ENCODE measurements at places on chromosomes 3 and 15.

- DNase-seq: no peak
These were observed 3.2 kb upstream of the ANXA2 start for GRCh38 chr15:60400944-60401343.

DNA sequence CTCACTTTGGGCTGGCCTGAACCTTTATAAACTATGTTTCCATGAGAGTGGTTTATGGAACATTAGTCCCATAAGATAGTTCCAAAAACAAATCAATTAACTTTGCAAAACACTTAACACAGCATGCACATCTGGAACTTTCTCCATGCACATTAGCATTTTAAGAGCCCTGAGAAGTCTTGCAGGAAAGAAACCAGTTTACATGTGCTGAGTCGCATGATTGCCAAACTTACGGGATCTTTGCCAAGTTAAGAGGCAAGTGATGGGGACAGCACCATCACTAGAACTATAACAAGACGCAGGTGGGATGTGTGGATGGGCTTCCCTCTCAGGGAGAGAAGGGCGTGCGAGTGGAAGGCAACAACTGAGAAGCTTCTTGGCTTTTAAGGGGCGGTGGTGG is 20.7 kb downstream of the ADAMTS9 start:
- no peak for DNase-seq

DNA sequence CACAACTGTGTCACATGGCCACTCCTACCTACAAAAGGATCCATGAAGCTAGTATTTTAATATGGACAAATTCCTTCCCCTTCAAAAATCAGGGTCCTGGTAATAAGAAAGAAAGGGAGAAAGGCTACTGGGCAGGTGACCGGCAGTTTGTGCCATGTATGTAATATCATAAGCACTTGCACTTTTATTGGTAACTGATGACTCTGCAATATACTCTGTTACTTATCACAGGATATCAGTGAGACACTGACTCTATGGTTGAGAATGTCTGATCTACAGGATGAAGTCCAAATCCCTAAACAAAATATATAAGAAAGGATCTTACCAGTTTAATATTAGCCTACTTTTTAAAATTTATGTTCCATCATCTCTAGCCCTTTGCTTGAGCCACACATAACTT is 315.2 kb downstream of the AGBL1 start:
- DNase-seq: no peak

DNA sequence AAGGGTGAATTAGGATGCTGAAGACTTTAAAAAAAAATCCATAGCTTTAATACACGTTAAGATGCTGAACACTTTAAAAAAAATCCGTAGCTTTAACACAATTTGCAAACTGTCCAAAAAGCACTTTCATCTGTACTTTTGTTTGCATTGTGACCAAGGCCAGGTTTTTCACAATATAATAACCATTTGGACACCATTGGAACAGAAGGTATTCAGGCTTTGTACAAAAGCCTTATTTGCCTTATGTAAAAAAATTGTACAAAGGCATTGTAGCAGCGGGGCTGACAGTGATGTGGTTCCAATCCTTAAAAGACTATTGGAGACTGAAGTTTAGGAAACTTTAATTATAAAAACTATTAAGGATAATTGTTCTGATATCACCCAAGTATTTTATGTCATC is 15.2 kb upstream of the ICE2 start:
- no peak for DNase-seq

- no peak for DNase-seq
These were observed 11.1 kb downstream of the RUVBL1 start for GRCh38 chr3:128112357-128112968.

GRCh38 chr15:34217587-34218225 is 7.1 kb upstream of the EMC4 start:
- no peak for DNase-seq

DNA sequence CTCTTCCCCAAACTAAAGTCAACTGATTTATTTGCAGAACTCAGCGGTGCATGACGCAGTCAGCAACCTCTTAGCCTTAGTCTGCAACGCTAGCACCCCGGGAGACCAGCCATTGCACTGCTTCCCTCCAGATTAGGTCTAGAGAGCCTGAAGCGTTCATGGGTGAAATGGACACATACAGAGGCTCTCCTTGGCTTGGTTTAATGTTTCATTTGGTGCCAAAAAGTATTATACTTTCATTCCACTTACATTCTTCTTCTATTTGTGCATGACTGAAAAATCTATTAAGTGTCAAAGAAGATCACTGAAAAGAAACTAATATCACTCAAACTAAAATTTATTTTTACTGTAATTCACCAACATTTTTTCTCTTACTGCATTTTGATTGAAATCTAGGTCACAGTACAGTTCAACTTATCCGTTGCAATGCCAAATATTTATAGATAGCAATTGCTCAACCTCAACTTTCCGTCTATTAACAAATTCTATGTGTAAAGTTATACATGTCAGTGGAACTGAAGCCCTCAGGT is 116.2 kb downstream of the ROBO1 start:
- DNase-seq: no peak

- no peak for DNase-seq
These were observed at the start of gene UROC1 for GRCh38 chr3:126517291-126517951. Gene UROC1, minus strand, starts transcription at chr3:126517773. Its CDS starts 54 bp downstream, at chr3:126517719.

- DNase-seq: no peak
These were observed 47.5 kb downstream of the PTH1R start for GRCh38 chr3:46924921-46925584.

GRCh38 chr3:42608581-42608980 is 8.1 kb downstream of the NKTR start:
- DNase-seq: no peak

DNA sequence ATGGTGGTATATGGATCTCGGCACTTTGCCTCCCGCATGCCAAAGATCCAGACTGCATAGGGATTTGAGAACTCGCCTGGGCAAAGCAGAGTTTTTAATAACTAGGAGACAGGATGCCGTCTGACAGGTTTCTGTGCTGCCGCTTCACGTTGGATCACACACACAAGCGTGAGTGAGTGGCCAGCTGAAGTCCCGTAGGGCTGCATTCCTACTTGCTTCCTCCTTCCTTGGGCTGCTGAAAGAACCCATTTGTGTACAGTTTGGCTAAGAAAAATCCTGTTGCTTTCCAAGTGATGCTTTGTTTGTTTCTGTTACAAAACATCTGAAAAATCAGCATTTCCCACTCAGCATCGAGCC is 604.3 kb upstream of the CFAP20DC start:
- DNase-seq: no peak

- DNase-seq: no peak
These were observed 79.1 kb upstream of the MEF2A start for GRCh38 chr15:99486371-99487336.

- no peak for DNase-seq
These were observed 38.8 kb downstream of the SMAD6 start for GRCh38 chr15:66740802-66741201.

GRCh38 chr3:124878561-124879336 is 8.4 kb downstream of the ITGB5 start:
- no peak for DNase-seq

GRCh38 chr3:4241595-4242170 is 61.5 kb upstream of the SETMAR start:
- DNase-seq: no peak

DNA sequence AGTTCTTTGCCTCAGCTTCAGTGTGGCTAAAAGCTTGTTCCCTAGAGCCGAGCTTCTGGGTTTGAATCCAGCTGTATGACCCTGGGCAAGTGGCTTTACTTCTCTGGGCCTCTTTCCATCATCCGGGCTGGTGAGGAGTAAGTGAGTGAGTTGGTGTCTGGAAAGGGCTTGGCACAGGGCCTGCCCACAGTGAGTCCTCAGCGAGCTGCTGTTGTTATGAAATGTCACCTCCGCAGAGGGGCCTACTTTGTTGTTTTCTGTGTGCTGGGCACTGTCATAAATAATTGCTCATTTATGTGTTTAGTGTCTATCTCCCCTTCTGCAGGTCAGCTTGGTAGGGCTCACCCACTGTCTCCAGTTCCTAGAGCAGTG is 31.7 kb downstream of the SLC6A6 start:
- DNase-seq: no peak

DNA sequence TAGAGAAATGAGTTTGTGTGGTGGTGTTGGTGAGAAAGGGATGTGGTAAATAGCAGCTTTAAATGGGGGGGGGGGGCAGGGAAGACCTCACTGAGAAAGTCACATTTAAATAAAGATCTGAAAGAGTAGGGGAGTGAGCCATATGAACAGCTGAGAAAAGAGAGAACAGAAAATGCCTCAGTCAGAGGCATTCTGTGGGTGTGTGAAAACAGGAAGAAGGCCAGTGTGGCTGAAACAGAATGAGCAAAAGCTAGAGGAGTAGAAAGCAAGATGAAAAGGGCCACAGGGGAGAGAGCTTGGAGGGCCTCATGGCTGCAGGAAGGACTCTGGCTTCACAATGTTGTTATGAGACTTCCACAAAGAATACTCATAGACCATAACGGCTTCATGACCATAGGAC is 783.3 kb downstream of the ZPLD1 start:
- DNase-seq: no peak

GRCh38 chr3:43597961-43598360 is 23.9 kb downstream of the ANO10 start:
- no peak for DNase-seq

GRCh38 chr15:72680931-72681330 is 5.1 kb downstream of the HIGD2B start:
- no peak for DNase-seq

- DNase-seq: no peak
These were observed 93.3 kb upstream of the CCDC54 start for GRCh38 chr3:107283948-107284347.

DNA sequence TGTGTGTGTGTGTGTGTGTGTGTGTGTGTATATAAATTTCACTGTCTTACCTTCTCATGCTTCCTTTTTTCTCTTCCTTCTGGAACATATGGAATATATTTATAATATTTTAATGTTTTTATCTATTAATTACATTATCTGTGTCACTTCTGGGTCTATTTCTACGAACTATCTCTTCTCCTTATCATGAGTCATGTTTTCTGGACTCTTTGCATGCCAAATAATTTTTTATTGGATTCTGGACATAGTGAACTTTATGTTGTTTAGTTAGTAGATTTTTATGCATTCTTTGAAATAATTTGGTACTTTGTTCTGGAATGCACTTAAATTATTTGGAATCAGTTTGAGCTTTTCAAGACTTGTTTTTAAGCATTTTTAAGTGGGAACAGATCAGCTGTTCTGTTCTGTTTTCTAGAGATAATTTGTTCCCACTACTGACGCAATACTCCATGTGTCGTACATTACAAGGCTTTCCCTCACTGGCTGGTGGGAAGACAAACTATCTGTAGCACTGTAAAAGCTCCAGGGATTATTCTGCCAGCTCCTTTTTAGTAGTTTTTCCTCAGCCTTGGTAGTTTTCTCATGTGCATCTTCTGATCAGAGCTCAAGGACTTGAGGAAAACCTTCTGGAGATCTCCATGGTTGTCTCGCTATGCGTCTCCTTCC is 302.0 kb downstream of the CLSTN2 start:
- no peak for DNase-seq

DNA sequence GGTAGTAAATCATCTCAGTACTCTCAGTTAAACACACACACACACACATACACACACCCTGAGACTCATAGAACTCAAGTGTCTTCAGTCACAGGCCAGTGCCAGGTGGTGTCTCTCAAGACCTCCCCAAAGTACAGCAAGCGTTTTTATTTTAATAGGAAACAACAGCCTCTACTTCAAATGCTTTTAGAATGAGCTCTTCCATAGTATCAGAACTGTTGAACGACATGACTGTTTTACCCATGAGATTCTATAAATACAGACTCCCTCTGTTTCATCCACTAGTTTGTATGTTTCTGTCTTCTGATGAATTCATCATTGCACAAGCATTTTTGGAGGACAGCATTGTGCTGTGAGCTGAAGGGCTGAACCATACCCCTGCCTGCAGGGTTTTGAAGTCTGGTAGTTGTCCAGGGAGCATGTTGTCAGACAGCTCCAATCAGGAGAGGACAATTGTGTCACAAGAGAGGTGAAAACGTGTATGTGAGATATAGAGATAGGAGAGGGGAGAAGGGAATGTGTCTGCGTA is 201.0 kb upstream of the BCL6 start:
- DNase-seq: no peak

DNA sequence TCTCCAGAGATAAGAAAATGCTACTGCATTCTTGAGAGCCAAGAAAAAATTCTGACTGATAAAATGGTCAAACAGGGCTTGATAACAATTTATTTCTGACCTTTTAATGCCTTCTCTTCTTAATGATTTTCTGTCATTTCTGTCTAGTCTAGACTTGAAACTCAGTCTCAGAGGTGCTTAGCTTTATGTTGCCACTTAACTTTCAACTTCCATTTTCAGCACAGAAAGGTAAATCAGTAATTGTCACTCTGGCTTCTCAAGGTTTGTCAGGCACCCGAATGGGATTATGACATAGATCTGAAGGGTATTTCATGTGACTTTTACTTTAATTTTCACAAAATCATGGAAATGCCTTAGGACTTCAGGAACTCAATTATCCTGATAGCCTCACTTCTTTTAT is 155.4 kb upstream of the GBE1 start:
- no peak for DNase-seq

DNA sequence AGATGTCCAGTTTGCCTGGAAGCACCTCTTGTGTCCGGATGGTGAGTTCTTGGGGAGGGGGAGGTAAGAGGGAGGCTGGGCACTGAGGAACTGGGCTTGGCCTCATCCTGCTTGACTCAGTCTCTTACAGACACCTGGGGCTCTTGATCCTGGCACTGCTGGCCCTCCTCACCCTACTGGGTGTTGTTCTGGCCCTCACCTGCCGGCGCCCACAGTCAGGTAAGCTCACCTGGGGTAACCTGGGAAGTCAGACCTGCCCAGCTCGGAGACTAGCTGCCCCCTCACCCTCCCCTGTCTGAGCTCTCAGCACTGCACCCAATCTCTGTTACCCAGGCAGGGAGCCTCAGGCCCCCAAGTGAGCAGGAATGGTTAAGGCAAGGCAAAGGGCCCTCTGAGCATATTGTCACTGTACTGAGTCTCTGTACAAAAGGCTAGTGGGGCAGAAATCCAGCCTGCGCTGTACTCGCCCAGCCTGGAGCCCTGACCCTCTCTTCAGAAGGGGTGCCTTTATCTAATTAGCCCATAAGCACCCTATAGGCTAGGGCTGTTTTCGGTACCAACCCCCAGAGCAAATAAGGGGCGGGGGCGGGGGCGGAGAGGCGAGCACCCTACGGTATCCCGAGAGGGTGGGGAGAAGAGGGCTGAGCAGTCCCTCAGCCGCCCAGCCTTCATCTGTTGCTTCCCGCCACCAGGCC is 2.2 kb upstream of the IL17RC start:
- no peak for DNase-seq

DNA sequence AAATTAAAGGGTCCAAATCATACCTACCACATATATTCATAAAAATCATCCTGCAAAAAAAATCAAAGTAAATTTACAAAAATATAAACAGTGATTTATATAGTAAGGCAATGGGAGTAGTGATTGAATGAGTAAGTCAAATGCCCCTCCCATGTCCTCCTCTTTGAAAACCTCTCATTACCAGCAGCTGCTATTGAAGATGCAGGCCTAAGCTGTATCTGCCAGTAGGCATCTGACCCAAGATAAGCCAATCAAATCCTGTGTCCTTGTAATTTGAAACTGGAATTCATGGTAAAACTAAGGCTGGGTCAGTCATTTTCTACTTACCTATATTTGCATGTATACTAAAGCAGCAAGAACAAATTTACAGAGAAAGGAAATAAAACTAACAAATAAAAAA is 60.4 kb upstream of the POU1F1 start:
- no peak for DNase-seq

Measured in cerebellar nuclear complex (tissue), 1 donor.